Posterior cingulate gyrus (tissue), 11 donors: ENCODE measurements at places on chromosomes 1 and 21.

- no peak for DNase-seq
Measured at GRCh38 chr1:205263580-205264190, 35.9 kb downstream of the TMCC2 start.

GRCh38 chr1:20708057-20708456 is 9.8 kb downstream of the KIF17 start:
- DNase-seq, result no peak

GRCh38 chr1:95041491-95042165 is 31.1 kb downstream of the ALG14 start:
- peak; percentile 67 for DNase-seq

- DNase-seq, result peak; percentile 21
Measured at GRCh38 chr1:38246955-38247952, 200.7 kb upstream of the POU3F1 start.

DNA sequence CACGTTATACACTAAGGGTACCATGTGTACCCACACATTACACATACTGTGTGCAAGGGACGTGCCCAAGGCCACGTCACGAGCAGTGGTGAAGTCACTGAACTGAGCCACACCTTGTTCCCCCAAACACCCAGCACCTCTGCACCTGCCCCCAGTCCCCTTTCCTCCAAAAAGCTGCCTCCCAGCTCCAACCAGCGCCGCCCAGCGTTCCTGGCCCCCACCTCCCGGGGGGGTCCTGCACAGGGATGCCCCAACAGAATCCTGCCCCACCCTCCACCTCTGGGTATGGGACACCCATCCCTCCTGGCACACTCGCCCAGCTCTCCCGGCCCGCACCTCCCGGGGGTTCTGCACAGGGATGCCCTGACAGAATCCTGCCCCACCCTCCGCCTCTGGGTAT is 54.1 kb downstream of the CHD5 start:
- DNase-seq, result no peak
